ENCODE measurements at places on chromosomes 3 and 15.

- no peak for ATAC-seq
Measured at GRCh38 chr15:82774496-82774895, 31.4 kb downstream of the FSD2 start.

DNA sequence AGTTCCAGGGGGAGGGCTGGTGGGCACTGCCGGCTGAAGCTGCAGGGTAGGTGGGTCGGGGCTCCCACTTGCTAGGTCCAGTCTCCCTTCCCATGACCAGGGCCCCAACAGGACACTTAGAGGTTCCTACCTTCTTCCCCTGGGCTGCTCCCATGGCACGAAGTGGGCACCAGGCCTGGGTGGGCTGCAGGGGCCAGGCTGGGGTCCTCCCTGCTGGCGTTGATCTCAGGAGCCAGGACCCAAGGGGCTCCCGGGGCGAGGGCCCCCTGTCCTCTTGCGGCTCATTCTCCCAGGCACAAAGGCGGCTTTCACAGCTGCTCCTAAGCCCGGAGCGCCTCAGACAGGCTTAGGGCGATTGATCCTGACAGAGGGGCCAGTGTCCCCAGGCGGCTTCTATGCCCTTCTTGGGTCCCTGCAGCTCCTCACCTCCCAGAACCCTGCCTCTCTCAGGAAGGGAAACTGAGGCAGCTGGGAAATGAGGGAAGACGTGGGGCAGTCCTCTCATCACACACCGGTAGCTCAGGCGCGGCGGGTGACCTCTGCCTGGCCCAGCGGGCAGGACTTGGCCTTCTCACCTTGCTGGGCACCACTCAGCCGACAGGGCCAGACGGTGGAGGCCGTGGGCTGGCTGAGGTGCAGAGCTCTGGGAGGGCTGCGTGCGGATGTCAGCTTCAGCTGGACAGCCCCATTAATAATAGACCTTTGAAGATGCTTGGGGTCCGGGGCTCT lies 39.6 kb downstream of the FAM3D start:
- ATAC-seq = no peak

DNA sequence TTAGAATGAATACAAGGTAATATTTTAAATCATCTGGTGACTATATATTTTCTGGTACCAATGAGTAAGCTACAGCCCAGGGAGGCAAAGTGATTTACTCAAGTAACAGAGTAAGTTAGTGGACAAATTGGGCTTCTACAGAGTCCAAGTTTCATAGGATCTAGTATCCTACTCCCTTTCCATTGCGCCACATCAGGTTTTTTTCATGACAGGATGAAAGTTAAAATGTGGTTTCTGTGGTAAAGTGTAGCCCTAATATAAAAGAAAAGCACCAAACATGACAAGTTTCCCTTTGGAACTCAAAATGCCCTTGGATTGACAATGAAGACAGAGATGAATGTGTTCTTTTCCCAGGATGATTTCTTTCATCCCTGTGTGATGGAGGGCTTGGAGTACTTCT lies 350.8 kb upstream of the ZNF385D start:
- no peak for ATAC-seq

- no peak for ATAC-seq
Measured at GRCh38 chr3:152266221-152266995, 2.3 kb upstream of the MBNL1 start.

- no peak for ATAC-seq
Measured at GRCh38 chr3:45232521-45232920, 6.4 kb upstream of the TMEM158 start.

- no peak for ATAC-seq
Measured at GRCh38 chr3:155428563-155428962, 135.1 kb upstream of the STRIT1 start.

DNA sequence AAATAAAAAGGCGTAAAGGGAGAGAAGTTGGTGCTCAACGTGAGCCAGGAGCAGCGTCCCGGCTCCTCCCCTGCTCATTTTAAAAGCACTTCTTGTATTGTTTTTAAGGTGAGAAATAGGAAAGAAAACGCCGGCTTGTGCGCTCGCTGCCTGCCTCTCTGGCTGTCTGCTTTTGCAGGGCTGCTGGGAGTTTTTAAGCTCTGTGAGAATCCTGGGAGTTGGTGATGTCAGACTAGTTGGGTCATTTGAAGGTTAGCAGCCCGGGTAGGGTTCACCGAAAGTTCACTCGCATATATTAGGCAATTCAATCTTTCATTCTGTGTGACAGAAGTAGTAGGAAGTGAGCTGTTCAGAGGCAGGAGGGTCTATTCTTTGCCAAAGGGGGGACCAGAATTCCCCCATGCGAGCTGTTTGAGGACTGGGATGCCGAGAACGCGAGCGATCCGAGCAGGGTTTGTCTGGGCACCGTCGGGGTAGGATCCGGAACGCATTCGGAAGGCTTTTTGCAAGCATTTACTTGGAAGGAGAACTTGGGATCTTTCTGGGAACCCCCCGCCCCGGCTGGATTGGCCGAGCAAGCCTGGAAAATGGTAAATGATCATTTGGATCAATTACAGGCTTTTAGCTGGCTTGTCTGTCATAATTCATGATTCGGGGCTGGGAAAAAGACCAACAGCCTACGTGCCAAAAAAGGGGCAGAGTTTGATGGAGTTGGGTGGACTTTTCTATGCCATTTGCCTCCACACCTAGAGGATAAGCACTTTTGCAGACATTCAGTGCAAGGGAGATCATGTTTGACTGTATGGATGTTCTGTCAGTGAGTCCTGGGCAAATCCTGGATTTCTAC lies at the start of gene RARB:
RARB (plus strand) TSS at position 322 of the 847 bp plus-strand sequence; CDS start at position 791, 469 bp downstream.
- no peak for ATAC-seq

DNA sequence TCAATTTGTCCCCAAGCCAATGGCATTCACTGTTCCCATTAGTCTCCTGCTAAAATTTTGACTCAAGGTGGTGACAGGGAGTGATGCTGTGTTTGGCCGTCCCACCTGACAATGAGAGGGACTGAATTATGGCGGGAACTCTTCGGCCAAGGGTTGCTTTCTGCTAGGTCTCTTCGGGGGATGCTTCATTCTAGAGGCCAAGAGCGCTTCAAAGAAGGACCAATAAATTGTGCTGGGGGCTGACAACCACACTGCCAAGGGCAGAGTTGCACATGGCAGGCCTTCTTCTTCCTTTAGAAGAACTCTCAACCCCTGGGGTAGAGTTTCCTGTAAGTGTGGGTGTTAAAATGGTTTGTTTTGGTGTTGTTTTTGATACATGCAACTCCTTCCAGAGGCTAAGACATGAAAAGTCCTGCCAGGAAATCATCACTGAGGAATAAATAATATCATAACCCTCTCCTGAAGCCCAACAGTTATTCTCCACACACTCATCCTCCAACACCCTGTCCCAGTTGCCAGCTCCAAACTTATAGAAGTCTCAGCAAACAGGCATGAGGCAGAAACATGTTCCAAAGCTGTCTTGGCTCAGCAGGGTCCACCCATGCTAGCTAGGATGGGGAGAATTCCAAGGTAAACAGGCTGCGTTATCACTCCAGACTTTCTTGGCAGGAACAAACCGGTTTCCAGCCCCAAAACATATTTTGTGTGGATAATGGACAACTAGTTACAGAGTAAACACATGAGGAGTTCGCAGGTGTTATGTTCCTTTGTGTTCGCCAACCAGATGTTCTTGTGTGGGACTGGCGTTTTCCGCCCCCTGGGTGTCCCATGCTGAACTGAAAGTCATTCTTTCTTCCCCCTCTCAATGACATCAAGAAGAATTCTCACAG lies 396.7 kb upstream of the RGMA start:
- no peak for ATAC-seq

DNA sequence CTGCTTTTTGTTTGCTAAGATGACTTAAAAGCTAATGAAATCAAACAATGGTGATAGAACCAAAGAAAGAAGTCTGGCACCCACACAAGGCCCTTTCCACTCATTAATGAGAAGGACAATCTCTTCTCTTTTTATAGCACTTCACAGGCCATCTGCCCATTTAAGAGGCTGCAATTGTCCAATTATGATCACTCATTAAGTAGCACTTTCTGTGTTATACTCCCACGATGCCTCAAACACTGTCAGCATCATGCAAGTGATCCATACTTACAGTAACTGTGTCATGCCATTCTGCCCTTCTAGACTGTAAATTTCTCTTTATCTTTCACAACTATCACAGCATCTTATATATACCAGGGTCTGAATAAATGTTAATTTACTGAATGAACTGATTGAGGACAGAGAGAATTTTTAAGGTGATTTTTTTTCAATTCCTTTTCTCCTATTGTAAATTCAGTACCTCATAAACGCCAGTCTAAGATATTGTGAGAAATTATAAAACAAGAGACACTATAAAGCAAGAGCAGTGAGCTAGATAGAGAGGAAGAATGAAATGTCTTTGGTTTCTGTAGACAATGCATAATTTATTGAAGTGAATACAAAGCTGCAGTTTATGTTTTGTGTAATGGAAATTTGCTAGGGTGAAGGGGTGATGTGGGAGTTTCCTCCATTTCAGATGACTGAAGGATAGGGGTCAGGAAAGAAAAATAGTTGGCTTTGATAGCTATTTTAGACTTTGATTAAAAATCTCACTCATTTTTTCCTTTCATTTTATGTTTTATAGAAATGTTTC lies 17.3 kb downstream of the CD200 start:
- ATAC-seq = no peak

DNA sequence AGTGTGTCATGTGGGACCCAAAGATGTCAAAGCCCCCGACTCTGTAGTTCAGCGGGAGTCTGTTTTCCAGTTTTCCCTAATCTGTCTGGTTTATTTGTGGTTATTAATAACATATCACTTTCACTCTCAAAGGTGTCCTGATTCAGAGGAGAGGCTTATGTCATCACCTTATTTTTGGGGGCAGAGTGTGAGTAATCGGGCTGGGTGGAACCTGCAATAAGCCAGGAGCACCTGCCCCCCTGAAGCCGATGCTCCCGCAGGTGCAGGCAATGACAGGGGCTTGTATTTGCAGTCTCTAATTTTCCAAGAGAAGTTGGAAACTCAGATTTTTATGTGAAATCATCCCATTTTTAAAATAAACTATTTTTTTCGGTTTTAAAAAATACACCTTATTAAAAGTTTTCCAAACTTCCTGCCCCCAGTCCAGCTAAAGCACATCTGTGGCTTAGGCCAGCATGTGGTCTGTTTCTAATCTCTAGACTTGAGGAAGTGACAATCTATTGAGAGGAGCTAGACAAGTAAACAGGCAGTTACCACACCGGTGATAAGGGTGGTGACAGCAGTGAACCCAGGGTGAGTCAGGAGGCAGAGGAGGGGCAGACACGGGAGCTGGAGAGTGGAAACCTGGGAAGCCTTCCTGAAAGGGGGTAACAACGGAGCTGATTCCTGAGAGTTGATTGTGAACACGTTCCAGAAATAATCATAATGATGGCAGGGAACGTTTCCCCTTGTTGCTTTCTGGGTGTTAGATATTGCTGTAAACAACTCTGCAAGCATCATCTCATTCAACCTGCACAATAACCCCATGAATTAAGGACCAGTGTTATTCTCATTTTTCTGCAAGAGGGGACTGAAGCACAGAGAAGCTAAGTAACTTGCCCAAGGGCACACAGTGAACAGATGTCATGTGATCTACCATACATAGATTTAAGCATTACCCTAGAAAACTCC lies 37.2 kb downstream of the BHLHE40 start:
- ATAC-seq = peak; percentile 67

DNA sequence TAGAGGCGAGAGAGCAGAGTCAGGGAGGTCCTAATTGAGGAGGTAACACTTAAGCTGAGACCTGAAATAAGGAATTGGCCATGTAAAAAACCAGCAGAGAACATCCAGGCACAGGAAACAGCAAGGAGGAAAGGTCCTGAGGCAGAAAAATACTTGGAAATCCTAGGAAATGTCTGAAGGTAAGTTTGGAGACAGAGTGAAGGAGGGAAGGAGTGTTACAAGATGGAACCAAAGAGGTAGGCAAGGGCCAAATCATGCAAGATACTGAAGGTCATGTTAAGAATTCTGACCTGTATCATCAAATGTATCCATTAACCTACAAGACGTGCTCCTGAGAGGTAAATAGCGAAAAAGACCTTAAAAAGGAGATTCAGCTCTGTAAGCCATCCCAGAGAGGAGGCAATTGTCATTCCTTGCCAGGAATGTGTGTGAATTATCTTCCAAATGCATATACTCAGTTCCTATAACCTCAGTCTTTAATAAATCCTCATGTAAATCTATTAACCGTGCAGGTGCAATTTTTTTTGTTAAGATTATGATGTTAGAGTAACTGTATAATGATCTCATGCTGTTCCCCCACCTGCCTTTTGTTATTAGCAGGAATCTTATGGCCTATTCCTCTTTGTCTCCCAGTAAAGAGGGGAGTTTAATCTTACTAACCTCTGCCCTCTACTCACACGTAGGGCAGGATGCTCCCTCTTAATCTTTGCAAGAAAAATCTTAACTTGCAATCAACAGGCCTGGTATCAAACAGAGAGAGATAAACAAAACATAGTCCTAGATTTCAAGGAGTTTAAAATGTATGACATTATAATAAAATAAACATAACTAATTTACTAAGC lies 166.9 kb downstream of the ULK4 start:
- ATAC-seq = no peak

DNA sequence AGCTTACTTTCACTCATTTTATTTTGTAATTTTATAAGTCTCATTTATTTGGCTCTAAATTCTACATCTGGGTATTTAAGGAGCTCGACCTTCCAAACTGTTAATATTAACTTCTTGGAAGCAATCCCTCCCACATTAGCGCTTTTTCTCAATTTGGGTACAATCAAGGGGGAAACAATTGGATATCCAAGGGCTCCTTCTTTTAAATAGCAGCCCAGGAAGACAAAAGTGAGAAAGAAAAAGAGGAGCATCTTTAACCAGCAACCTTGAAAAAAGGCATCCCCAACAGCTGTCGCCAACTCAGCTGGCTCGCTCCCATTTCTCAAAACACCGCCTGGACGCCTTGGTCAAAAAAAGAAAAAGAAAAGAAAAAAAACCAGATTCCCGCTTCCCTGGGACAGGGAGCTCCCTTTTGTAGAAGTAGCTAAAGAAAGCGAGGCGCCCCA lies 873 bp downstream of the C3orf70 start:
- ATAC-seq = no peak

DNA sequence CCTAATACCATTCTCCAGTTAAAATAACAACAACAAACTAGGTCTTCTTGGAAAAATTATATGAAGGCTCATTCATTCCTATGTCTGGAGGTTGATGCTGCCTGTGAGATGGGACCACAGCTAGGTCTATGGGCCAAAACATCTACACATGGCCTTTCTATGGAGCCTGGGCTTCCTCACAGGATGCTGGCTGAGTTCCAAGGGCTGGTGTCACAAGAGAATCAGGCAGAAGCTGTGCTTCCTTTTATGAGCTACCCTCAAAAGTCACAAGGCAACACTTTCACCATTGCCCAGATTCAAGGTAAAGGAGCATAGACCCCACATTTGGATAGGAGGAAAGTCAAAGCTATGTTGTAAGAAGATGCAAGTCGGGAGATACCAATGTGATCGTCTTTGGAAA lies 4.6 kb upstream of the RTP2 start:
- no peak for ATAC-seq

- ATAC-seq = no peak
Measured at GRCh38 chr3:124419303-124419702, 310.9 kb upstream of the UMPS start.

GRCh38 chr3:113668015-113668414 lies 28.4 kb downstream of the USF3 start:
- no peak for ATAC-seq

GRCh38 chr15:74387621-74388362 lies 20.3 kb upstream of the CYP11A1 start:
- no peak for ATAC-seq

Measured in stimulated activated memory B cell treated with anti-CD40 and anti-IgM and Interleukin-4, amounts not matched to agents 10 μg/mL and 1 μg/mL and 100 μg/mL, for 72 hours (primary cell).